ENCODE measurements at places on chromosomes 7 and 10.

DNA sequence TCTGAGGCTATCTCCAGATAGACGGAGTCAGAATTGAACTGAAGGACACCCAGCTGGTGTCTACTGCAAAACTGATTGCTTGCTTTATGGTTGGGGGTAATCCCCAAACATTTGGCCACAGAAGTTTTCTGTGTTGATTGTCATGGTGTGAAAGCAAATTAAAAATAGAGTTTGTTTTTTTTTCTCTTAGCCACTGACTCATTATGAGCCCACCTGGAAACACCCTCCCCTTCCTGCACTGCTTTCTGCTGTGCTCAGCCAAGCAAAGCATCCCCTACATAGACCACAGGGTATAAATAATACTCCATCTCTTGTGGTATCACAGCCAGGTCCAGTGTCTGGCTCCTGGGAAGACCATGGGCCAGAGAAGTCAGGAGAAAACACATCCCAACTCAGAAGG is 6.5 kb upstream of the VWC2 start:
- H3K27ac ChIP-seq, result no peak overlapping the region
- H3K4me1 ChIP-seq, result no peaks in the 10 kb centered on the region
- H3K36me3 ChIP-seq, result no peaks in the 10 kb centered on the region
- no peak for DNase-seq

GRCh38 chr10:72201293-72201692 is 14.5 kb upstream of the ANAPC16 start:
- no peak overlapping the region for H3K27ac ChIP-seq
- H3K27me3 ChIP-seq, result no peaks in the 10 kb centered on the region
- no peak for DNase-seq
- H3K36me3 ChIP-seq, result peaks cover 2% of the 10 kb centered on the region
- H3K4me1 ChIP-seq, result no peaks in the 10 kb centered on the region
- H3K4me3 ChIP-seq, result no peak overlapping the region

DNA sequence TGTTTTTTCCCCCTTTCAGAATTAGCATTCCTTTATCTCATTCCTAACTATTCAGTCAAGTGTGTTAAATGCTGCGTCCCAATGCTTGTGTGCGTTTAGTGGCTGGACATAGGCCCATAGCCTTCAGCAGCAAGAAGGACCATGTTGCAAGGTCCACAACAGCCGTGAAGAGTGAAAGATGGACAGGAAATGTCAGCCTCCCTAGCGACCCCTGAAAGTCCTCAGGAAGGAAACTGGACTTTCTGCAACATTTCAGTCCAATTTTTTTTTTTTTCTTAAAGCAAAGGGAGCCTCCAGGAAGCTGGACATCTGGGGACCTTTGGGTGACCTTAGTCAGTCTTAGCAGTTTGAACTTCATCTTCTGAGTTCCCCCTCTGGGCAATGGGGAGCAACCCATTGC is 550.7 kb upstream of the MGMT start:
- no peaks in the 10 kb centered on the region for H3K4me1 ChIP-seq
- H3K27ac ChIP-seq, result no peak overlapping the region
- no peaks in the 10 kb centered on the region for H3K27me3 ChIP-seq
- no peak for DNase-seq

DNA sequence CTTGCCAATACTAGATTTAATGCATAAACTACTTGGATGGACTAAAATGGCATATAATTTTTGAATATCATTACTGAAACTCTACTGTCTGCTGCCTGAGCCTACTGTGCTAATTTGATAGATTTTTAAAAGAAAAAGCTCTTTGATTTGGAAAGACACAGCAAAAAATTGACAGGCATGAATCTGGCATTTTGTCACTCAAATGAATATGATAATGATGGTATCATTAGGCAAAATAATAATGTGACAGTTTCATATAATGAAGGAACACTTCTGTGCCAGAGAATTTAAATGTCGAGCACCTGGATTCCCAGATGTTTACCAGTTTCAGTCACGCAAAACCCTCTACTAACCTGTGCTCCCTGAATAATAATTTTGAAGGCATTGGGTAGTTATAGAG is 60.0 kb upstream of the SLC13A1 start:
- H3K27me3 ChIP-seq, result no peaks in the 10 kb centered on the region
- H3K4me1 ChIP-seq, result no peaks in the 10 kb centered on the region
- no peak for DNase-seq
- no peak overlapping the region for H3K27ac ChIP-seq

Measured in esophagus squamous epithelium (tissue), 5 donors.